Frontal cortex (tissue), 4 donors: ENCODE measurements at places on chromosomes 5 and 9.

GRCh38 chr5:120509053-120509452, 45.0 kb downstream of the PRR16 start:
- DNase-seq = no peak

- no peak for DNase-seq
These were observed 348.2 kb downstream of the IRX1 start for GRCh38 chr5:3943859-3944258.

- no peak for DNase-seq
These were observed 1.6 kb downstream of the HBEGF start for GRCh38 chr5:140344683-140345423.

- DNase-seq = no peak
These were observed 48.9 kb upstream of the CACNA1B start for GRCh38 chr9:137828527-137829259.

- DNase-seq = no peak
These were observed 430.4 kb downstream of the CAAP1 start for GRCh38 chr9:26462213-26462612.

GRCh38 chr9:98974106-98974505, 30.4 kb downstream of the COL15A1 start:
- DNase-seq = no peak

DNA sequence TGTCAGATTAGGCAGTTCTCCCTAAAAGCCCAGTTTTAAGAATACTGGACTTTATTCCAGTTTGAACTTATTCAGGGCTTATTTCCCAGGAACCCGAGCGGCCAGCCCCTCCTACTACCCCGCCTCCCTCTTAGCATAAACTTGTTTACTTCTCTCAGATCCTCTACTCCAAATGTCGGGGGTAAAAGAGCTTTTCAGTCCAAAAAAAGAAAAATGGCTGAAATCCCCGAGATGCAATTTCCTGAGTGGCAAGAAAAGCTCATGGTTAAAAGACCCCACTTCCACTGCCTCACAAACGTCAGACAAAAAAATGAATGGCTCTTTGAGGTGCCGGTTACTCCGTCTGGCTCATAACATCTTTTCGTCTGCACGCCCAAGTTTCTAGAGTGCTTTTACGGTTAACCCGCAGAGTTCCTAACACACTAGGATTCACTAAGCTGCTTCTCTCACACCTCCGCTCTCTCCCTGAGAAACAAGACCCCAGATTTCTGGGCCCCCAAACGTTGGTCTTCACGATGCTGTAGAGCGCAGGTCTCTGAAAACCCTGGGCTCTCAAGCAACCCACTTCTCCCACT, 402 bp downstream of the BRD8 start:
- DNase-seq = no peak

DNA sequence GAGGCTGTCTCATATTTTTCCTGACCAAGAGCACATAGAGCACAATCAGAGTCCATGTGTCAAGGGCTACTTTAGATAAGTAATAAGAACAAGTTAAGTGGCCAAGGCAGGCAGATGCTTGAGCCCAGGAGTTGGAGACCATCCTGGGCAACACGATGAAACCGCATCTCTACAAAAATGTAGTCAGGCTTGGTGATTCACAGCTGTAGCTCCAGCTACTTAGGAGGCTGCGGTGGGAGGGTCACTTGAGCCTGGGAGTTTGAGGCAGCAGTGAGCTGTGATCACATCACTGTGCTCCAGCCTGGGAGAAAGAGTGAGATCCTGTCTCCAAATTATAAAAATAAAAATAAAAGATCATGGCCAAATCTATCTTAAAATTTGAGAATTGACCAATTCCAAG, 767.9 kb upstream of the CTNND2 start:
- no peak for DNase-seq

DNA sequence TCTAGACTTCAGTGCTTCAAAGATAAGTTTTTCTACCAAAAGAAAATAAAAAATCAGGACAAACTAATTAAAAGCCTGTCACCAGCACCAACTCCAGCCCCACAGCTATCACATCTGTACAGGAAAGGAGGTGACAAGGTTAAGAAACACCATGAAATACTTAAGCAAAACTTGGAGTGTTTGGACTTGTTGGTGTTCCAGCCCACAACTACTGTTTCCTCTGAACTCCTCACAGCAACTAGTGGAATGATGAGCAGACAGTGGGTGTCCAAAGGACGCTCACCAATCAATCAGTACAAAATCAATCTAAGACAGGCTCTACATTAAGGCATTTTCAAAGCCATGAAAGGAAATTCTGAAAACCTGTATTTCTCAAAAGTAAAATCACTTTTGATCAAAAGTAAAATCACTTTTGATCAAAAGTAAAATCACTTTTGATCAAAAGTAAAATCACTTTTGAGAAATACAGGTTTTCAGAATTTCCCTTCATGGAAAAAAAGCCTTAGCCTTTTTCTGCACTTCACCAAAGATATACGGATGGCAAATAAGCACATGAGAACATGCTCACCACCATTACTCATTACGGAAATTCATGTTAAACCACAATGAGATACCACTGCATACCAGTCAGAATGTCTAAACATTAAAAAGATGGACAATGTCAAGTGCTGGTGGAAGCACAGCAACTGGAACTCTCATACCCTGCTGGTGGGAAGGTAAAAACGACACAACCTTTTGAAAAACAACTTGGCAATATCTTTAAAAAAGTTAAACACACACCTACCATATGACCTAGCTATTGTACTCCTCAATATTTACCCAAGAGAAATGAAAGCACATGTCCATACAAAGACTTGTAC, 79.7 kb downstream of the MED27 start:
- no peak for DNase-seq

DNA sequence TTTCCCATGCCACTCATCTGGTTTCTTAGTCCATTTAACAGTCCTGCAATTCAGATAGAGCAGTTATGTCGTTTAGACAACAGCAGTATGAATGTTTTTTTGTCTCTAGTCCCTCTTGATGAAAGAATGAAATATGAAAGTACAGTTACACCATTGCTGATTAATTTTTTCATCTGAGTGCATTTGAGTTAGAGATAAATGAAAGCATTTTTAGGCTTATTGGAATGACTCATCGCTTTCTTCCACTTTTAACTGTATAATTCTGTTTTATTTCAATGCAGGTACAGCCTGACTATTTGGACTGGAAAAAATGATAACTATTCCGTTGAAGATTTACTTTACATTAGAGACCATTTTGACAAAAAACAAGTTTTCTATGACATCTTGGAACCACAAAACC, 28.7 kb downstream of the ANKRD34B start:
- no peak for DNase-seq

DNA sequence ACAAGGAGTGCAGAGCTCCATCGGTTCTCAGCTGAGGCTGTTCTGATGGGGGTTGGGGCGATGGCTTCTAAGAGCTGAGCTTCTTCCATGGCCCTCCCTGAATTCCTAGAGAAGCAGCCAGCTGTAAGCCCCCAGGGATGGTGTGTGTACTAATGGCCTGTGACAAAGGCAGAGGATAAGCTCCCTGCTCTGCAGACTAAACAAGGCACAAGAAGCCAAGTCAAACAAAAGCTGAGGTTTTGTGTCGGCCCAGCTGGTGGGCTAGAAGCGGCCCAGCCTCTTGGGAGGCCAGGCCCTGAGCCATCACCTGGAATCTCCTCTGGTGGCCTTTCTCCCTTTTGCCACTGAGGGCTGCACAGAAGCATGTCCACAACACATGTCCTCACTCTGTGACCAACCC, 75.0 kb upstream of the XPA start:
- no peak for DNase-seq

GRCh38 chr9:127926906-127927200, 3.7 kb downstream of the PIP5KL1 start:
- DNase-seq = no peak

DNA sequence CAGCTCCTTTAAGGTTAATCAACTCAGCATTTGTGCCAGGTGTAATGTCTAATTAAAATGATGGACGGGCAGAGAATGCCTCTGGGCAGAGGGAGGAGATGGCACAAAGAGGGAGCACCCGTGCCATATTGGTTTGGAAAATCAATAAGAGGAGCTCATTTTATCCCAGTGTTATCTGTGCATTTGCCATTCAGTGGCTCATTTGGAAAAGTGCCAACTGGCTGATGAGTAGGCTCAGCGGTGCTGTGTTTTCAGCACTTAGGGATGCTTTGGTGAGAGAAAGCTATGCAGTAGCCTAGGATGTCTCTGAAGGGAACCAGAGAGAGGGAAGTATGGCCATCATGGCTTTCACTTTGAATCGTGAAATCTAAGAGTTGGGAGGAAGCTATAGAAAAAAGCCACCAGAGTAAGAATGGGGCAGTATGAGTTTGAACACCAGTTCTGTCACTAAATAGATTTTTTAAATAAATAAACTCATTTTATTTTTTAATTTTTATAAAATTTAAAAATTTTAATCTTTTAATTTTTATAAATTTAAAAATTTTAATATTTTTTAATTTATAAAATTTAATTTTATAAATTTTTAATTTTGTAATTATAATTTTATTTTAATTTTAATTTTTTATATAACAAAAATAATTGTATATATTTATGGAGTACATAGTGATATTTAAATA, 472.8 kb downstream of the BRINP1 start:
- DNase-seq = no peak

DNA sequence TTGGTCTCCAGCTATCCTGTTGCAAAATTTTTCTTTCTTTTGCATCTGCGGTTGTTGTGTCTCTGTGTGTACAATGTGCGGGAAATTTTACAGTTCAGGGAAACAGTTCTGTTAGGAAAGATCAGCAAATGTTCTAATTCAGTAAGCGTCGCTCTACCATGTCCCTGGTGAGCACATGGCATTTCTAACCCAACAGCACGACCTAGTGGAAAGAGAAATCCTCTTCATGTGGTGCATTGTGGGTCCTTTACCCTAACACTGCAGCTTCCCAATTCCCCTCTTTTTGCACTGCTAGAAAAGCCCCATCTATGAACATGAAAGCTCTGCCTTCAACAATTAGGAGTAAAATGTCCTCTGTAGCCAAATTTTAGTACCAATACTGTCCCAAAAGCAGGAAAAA, 974.2 kb upstream of the CDH9 start:
- no peak for DNase-seq

GRCh38 chr5:168781941-168782571, 202.9 kb upstream of the PANK3 start:
- no peak for DNase-seq
